ENCODE measurements at places on chromosomes 3 and 15.

GRCh38 chr3:126205717-126206655 lies 25.6 kb upstream of the ALDH1L1 start:
- no peak for DNase-seq

- DNase-seq = no peak
Observed at GRCh38 chr3:71905426-71905825, 120.5 kb upstream of the PROK2 start.

- DNase-seq = no peak
Observed at GRCh38 chr3:106643684-106644161, 733.5 kb upstream of the CCDC54 start.

DNA sequence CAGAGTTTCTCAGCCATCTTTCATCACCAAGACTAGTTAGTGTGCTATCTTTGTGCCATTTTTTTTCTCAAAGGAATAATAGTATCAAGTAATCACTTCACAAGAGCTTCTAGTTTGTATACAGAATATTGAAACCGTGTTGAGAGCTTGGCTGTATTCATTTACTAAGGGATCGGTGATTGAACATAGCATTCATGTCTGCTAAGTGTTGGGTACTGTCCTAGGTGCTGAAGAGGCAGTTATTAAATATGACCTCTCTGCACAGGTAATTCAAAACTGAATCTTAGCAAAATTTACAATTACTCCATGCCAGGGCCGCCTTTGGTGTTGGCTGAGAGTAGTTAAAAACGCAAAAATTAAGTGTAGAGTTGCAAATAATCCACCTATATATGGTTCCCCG lies 355.3 kb upstream of the RORA start:
- DNase-seq = no peak

GRCh38 chr3:156973954-156974353 lies 147.8 kb downstream of the LEKR1 start:
- no peak for DNase-seq

DNA sequence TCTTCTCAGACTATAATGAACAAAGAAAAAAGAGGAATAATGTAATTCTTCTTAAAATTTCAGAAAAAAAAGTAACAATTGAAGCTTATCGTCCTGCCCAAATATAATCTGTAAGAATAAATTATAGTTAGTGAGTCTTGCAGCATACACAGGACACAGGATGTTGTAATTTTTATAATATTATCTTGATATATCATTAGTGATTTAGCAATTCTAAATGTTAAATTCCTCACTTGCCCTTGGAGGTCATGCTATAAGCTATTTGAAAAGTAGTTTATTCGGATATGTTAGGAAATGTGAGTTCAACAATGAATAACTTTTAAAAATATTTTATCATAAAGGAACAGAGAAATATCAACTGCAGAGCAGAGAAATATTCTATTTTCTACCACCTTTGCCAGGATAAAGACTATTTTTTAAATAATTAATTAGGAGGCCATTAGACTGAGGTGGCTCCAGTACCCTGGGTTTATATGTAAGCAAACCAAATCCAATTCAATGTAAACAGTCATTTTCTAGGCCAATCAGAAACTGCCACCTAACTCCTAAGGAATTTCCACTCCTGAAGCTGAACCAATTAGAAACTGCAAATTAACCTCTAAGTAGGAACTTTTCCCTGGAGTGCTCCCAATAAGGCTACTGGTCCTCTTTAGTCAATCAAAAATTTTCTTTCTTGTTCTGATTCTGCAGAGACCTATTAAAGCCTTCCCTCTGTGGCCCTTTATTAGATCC lies 1109.3 kb downstream of the ROBO2 start:
- no peak for DNase-seq

- DNase-seq = no peak
Observed at GRCh38 chr3:130918328-130918727, 24.4 kb downstream of the ATP2C1 start.

DNA sequence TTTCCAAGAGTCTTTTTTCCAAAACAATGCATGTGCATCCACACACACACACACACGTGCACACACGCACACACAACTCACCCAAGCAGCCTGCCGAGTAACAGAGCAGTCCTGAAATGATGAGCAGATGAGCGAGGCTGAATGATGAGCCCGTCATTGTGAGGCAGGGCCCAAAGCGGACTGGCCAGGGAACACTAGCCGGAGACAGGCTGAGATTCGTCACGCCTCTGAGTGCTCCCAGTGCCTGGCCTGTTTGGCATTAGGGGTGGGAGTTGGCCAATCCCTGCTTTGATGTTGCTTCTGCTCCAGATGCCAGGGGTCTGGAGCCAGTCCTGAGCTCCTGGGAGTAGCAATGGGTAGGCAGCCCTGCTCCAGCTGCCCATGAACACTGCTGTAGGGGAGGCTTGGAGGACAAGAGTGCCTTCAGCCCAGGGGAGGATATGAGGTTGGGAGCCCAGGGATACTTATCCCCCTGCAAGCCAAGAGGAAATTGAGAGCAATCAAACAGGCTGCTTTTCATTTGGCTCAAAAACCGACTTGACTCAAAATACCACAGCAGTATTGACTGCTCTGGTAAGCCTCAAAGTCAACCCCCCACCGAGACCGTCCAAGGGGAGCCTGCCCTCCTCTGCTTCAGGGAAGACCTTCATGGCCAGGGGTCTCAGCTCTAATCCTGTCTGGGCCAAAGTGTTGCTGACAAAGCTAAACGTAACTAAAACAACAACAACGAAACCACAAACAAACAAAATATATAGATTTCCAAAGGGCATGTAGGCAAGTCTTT lies 22.9 kb downstream of the COLQ start:
- no peak for DNase-seq

DNA sequence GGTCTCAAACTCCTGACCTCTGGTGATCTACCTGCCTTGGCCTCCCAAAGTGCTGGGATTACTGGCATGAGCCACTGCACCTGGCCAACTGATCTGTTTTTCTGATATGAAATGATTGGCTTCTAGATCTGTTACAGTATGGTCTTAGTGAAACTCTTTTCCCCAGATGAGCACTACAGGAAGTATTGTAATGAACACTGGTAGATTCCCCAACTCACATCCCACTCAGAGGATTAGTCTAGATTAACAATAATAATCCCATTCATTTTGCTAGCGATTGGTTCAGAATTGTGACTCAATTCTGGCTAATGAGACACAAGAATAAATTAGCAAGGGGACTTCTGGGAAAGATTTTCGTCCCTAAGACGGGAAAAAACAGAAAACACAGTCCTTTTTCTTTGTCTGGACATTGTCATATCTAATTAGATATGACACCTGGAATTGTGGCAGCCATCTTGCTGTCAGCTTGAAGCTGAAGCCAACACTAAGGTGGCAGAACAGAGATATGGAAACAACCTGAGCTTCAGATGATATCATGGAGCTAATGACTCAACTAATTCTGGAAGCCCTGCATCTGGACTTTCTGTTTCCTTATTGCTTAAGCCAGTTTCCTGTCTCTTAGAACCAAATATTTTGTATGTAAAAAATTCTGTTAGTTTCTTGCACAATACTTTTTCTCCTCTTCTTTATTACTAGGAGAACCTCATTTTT lies 17.4 kb upstream of the NPTN start:
- DNase-seq = no peak

DNA sequence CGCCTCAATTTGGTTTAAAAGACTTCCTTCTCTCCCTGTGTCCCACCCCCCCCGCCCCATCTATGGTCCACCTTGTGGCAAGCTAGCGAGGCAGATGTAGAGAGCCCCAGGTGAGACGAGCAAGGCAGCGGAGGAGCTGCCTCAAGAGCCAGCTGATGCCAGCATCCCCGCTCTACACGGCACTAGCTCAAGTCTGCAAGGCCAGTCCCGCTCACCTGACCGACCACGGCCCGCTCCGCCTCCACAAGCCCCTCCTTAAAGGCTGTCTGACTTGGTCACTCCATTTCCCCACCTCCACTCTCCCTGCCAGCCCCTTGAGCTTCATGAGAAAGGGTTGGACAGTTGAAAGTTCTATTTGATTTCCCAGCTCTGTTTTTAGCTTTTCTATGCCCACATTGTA lies 56.2 kb upstream of the IGF1R start:
- no peak for DNase-seq

DNA sequence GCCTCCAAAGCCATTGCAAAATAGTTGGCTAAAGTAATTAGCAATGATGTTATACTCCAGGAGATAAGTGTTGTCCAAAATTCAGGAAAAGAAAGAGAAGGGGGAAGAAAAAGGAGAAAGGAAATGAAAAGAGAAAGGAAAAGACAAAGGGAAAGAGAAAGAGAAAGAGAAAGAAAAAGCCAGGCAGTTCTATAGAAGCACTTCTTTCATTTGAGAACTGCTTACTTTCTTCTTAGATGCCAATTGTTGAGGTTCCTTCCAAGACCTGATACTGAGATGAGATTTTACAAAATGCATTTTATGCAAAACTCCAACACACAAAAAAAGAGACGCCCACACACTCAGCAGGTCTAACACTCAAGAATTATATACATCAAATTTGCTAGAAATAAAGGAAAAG lies 298.4 kb downstream of the KCNH8 start:
- DNase-seq = no peak

GRCh38 chr15:40927873-40928806 lies 1.0 kb upstream of the DLL4 start:
- DNase-seq = no peak
